Amygdala (tissue), 56 donors: ENCODE measurements at places on chromosomes 7 and 10.
A peak's percentile ranks its signal among the peaks of the same experiment; 100 is the strongest.

GRCh38 chr10:97882142-97883091 is 32.8 kb downstream of the GOLGA7B start:
- no peak for DNase-seq

DNA sequence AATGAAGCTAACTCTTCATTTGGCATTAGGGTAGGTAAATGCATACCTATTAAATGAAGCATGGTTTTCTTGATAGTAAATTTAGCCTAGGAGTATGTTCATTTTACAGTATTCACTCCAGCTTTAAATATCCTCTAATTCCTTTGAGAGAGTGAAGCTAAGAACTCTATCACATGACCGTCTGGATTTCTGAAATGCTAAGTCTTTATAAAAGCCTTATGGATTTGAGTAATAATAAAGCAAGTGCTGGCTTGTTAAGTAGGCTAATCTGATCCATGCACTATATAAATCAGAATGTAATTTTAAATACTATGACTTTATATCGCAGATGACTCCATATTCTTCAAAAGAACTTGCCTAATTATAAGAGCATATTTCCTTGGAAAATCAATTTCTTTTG is 64.8 kb downstream of the REEP3 start:
- no peak for DNase-seq

GRCh38 chr7:28986765-28987110 is 28.6 kb upstream of the TRIL start:
- no peak for DNase-seq

GRCh38 chr10:76356557-76356956 is 925.1 kb downstream of the LRMDA start:
- no peak for DNase-seq

GRCh38 chr7:100003711-100004661 is 11.4 kb upstream of the ZKSCAN1 start:
- peak; percentile 41 for DNase-seq

- no peak for DNase-seq
Measured at GRCh38 chr7:22549667-22550513, 49.9 kb upstream of the STEAP1B start.

DNA sequence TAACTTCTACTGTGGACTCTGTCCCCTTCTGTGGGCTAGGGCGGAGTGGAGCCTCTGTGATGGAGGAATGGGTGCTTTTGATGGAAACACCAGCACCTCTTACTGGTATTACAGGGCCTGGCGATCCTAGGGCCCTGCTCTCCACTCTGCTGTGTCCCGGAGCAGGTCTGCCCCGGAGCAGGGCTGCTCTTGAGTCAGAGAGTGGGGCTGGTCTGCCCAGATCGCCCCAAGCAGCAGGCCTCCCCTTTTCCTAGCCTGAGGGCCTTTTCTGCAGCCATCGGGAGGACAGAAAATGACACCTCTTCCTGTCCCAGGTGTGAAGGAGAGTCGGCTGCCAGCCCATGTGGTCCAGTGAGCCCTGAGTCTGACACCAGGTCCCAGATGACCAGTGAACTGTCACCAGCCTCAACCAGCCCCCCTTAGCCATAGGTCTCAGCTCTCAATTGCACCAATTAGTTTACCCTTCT is 1.4 kb downstream of the ZNF282 start:
- no peak for DNase-seq

DNA sequence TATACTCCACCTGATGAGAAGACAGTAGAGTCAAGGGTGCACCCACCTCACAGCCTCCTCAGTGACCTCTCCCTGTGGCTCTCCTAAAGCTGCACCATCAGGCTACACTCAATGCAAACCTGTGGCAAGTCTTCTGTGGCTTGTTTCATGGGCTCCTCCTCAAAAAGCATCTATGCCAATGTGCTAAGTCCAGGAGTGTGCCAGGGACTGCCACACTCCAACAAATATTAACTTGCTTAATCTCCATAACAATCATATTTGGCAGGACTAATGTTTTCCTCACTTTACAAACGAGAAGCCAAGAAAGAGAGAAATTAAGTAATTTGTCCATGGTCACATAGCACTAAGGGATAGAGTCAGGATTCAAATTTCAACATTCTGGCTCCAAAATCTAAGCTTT is 11.9 kb downstream of the NRAP start:
- DNase-seq: no peak

GRCh38 chr10:86254081-86254480 is 112.5 kb downstream of the GRID1 start:
- DNase-seq: no peak

DNA sequence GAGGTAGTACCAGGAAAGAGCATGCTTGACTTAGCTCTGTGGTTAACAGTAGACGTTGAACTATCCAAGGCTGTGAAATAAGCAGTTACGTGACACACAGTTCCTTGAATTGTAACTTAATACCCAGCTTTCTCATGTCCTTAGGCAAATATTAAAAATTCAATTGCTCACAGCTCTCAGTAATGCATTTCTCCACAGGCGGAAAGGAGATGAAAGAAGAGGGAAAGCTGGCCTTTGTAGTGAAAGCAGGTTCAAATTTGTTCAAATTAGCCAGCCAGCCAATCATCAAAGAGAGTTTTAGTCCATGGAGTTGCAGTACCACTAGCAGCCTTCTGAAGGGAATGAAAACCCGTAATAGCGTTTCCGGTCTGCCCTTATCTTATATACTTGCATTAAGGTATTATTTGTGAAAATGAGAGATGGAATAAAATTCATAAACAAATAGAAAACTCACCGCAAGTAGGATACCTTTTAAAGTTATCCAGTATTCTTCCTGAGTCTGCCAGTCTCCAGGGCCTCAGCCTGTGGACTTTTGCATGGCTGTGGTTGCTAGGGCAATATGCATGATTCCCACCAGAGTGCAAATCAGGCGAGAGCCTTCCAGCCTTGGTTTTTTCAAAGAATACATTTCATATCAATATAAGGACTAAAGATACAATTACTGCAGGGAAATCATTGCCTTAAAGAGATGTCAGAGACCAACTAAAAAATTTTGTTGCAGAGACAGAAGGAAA is 795.5 kb downstream of the TNS3 start:
- DNase-seq: no peak

DNA sequence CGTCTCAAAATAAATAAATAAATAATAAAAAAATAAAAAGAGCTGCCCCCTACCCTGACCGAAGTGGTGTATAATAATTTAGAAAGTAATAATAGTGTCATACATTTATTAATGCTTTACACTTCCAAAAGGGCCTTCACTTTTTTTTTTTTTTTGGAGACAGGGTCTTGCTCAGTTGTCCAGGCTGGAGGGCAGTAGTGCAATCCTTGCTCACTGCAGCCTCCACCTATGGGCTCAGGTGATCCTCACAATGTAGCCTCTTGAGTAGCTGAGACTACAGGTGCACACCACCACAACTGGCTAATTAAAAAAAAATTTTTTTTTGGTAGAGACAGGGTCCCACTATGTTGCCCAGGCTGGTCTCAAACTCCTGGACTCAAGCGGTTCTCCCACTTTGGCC is 1.4 kb downstream of the FAM149B1 start:
- DNase-seq: no peak

DNA sequence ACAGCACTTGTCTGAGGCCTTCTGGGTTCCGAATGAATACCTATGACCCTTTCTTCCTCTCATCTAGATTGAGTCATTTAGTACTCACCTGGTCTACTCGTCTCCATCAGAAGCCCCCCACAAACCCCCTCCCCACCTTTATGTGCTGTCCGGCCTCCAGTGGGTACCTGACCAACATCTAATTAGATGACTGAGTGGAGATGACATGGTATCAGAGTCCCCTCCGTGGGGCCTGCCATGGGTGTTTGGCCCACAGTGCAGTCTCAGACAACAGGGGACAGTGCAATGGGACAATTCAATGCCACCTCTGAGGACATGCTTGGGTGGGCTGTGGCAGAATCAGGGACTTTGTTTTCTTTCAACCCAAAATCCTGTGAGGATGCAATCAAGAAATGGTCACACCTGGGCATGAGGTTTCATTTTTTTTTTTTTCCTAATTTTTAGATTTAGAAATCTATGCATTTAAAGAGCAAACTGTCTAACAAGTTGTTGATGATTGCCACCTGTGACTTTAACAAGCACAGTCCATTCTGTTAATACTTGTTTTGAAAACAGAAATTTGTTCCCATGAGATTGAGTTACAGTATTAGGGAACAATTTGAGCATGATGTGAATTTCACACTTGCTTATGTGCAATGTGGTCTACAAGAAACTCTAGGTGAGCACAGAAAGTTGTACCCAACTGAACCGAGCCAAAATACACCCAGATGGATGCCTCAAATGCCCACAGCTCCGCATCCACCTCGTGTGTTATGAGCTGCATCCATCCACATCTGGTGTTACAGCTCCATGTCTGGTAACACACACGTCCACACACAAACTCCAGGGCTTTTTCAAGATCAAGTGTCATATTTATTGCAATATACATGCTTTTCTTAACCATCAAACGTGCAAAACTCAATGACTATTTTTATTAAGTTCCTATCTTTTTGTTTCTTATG is 27.5 kb downstream of the GPRIN2 start:
- DNase-seq: no peak

- DNase-seq: no peak
Measured at GRCh38 chr7:76211216-76211615, 9.5 kb downstream of the SRRM3 start.

- no peak for DNase-seq
Measured at GRCh38 chr10:50381642-50382041, 130.3 kb upstream of the ASAH2 start.

DNA sequence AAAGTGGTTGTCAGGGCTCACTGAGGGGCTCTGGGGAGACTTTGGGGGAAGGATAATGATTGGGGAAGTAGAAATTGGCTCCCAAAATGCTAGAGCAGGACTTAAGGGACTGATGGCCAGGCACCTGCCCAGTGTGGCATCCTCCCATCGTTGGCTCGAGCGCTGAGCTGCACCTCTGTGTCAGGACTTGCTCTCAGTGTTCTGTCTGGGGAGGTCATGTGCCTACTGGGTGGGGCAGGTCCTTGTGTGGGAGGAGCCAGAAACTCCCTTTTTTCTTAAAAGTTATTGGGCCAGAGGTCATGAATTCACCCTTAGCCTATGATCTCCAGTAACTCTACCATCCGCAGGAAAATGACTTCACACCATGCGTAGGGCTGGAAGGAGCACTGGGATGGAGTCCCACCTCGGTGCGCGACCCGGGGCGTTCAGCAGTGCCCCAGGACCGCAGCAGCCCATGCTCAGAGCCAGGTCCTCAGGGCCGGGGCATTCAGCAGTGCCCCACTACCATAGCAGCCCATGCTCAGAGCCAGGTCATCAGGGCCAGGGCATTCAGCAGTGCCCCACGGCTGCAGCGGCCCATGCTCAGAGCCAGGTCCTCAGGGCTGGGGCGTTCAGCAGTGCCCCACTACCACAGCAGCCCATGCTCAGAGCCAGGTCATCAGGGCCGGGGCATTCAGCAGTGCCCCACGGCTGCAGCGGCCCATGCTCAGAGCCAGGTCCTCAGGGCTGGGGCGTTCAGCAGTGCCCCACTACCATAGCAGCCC is 221.9 kb downstream of the EBF3 start:
- DNase-seq: no peak

- no peak for DNase-seq
Measured at GRCh38 chr7:151838861-151839381, 38.0 kb downstream of the PRKAG2 start.
